ENCODE measurements at places on chromosomes 7 and 10.

DNA sequence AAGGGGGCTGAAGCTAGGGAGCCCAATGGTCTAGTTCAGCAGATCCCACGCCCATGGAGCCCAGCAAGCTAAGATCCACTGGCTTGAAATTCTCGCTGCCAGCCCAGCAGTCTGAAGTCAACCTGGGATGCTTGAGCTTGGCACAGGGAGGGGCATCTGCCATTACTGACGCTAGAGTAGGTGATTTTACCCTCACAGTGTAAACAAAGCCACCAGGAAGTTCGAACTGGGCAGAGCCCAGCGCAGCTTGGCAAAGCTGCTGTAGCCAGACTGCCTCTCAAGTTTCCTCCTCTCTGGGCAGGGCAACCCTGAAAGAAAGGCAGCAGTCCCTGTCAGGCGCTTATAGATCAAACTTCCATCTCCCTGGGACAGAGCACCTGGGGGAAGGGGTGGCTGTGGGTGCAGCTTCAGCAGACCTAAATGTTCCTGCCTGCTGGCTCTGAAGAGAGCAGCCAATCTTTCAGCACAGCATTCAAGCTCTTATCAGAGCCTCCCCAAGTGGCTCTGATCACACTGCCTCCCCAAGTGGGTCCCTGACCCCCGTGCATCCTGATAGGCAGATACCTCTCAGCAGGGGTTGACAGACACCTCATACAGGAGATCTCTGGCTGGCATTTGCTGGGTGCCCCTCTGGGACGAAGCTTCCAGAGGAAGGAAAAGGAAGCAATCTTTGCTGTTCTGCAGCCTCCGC is 167.8 kb downstream of the CCDC71L start:
- DNase-seq = no peak

- peak; percentile 13 for DNase-seq
Observed at GRCh38 chr10:92366412-92367021, 75.5 kb downstream of the MARCHF5 start.

DNA sequence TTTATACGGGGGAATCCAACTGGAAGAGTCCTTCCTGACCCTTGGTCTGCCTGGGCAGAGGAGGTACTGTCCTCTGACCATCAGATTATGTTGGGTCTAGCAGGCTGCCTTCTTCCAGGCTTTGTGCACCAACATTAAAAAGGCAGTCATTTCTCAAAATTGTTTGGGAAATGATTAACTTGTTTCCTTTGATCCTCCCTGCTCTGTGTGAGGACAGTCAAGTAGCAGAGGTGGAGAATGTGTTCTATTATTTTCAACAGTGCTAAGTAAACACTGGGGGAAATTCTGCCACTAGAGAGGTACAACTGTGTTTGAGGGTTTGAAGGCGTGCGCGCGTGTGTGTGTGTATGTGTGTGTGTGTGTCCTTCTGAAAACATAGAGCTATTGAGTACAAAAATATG is 20.6 kb downstream of the ACSL5 start:
- no peak for DNase-seq

DNA sequence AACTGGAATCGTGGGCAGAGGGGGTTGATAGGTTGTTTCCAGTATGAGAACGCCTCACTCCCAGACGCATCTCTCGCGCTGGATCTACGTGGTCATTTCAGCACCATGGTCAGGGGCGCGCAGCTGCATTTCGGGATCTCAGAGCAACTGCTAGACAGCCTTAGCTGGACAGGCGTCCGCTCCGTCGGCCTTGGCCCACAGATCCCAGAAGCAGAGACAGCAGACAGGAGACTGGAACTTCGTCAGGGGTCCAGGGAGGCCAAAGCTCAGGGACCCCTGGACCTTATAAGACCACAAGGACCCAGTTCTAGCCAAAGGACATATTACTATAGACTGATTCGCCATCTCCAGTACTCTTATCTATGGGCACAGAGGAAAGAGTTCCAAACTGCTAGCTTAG is 5.3 kb downstream of the NEUROG3 start:
- DNase-seq = peak; percentile 65

GRCh38 chr7:81873559-81873958 is 103.7 kb upstream of the HGF start:
- DNase-seq = no peak

DNA sequence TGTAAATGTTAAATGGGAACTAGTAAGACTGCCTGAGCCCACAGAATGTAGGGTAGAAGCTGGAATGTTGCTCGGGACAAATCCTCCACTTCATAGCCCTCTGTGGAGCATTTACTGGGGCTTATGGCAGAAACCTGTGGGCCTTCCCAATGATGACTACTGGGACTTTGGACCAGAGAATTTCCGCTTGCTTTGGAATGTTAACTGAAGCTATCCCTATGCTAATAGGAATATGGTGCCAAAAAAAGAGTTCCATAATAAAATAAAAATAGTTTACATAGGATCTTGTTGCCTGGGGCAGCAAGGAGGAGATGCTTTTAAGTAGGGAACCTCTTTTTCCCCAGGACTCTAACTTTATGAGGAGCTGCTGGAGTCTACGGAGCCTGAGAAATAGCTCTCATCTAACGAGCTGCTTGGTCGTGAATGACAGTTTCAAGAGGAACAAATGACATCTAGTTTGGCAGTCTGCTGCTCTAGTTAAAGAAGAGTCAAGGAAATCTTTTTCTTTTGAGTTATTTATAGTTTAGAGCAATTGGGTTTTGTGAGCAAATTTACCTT is 5.7 kb upstream of the DYNC2I1 start:
- no peak for DNase-seq

DNA sequence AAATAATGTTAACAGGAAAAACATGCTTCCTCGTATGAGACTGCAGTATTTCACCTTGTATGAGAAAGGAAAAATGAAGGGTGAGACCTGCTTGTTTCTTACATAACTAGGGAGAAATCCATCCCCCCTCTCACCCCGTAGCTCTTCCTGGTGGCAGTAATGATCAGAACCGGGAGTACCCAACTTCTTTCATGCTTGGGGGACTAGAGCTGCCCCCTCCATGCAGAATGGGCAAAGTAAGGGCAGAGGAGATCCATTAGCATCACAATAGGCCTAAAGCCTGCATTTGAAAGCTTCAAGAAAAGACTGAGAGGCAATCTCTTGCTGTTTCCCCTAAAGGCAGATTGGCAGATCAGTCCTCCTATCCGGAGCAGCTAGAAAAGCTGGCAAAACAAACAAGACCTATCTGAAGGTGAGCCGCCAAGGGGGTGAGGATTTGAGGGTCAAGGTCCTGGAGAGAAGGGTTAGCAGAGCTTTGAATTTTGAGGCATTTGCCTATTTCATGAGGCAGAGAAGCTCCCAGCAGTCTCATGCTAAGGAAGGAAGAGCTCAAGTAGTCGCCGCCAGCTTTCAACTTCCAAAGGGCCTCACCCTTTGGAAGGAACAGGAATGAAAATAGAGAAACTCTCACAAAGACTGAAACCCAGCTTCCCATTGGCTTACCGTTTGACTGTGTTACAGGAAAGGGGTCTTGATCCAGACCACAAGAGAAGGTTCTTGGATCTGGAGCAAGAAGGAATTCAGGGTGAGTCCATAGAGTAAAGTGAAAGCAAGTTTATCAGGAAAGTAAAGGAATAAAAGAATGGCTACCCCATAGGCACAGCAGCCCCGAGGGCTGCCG is 36.2 kb downstream of the BAG3 start:
- DNase-seq = peak; percentile 36

DNA sequence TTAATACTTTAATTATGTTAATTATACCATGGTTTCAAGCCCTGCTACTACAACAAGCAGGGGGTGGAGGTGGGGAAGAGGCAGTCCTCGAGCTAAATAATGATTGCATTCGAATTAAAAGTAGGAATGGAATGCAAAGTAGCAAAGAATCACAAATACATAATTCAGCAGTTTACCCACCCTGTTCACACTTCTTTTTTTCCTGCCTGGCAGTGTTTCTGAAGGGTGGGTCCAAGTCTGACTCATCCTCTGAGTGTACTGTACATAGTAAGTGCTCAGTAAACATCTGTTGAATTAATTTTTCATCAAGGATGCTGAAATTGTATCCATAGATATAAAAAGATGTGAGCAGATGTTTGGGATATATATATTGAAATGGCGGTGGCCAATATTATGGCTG is 778.8 kb downstream of the LRMDA start:
- DNase-seq = no peak

DNA sequence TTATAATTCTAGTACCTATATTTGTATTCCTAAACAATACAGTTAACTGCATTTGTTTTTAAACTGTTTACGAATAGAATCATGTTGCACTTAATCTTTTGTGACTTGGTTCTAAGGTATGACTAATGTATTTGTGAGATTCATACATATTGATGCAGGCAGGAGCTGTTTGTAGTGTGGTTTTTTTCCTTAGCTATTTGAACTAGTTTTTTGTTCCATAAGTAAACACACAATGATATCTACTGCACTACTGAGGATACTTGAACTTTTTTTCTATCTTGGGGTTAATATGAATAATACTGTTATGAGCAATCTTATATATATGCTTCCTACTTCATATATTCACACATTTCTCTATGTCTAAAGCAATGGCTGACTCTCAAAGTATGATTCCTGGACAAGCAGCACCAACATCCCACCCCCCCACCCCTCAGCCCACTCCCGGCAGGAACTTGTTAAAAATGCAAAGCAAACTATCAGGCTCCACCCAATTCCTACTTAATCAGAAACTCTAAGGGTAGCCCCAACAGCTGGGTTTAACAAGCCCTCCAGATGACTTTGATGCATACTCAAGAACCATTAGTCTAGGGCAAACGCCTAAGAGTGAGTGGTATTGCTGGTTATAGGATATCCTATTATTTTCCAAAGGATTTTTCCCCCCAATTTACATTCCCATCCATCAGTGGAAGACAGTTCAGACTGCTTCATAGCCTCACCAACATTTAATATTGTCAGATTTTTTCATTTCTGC is 25.8 kb downstream of the BRAF start:
- no peak for DNase-seq

GRCh38 chr7:155000795-155001194 is 2.1 kb downstream of the PAXIP1 start:
- DNase-seq = no peak

DNA sequence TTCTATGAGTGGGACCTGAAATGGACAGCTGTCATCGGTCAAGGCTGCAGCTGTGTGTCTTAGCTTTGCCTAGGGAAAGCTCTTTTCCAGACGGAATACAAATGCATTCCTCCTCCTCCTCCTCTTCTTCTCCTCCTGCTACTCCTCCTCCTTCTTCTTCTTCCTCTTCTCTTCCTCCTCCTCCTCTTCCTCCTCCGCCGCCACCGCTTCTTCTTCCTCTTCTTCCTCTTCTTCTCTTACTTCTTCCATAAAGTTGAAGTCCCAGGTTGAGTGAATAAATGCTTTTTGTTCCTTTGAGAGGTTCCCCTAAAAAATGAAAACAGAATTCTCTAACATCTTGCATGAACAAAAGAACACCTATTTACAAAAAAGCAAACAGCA is 28.7 kb downstream of the KLF6 start:
- DNase-seq = no peak

DNA sequence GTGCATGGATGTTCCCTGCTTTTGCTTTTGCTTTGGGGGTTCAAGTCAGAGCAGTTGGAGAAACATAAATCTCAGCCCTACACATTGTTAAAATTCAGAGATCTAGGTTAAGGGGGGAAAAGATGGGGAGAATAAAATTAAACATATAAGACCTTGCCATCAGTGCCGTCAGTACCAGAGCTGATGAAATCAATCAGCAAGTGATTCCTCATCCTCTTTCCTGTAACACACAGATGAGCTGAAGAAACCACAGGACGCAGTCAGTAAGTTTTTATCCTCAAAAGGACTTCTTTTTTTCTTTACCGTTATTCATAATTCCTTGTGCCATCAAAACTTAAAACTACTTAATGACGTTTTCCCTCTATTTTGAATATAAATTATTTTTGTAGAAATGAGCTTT is 5.9 kb downstream of the HECW1 start:
- no peak for DNase-seq
